Natural killer cell (primary cell): ENCODE measurements at places on chromosomes 16 and 17. TPM values are rescaled to one million over a fixed set of nuclear protein-coding genes. Genes with fewer than 3 reads are reported as not detected.

The KRT13 gene
- not detected for total RNA-seq

The SLFN13 gene
- 182 TPM for total RNA-seq

The CD300E gene
- total RNA-seq = 10.0 TPM

The CCDC200 gene
- total RNA-seq = 0.64 TPM

The LRRC37A gene
- 1.9 TPM for total RNA-seq

The HOXB8 gene
- total RNA-seq = not detected

The RNF227 gene
- 4.7 TPM for total RNA-seq

The SMTNL2 gene
- not detected for total RNA-seq

DNA sequence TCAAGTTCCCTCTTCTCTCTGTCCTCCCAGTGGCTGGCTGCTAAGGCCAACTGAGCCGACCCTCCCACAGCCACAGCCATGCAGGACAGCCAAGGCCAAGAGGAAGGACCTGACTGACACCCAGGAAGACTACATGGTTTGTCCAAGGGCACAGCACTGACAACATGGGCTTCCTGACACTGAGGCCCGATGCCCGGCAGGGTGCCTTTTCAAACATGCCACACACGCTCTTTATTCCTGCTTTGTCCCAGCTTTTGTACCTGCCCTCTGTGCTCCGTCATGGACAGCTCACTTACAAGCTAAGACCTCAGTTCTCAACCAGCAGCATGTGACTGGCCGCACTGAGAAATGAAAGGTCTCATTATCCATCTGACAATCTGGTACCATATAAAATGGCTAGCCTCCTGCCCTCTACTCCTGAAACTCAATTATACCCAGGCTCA is 45.8 kb downstream of the TEX2 start:
- DNase-seq = no peak

DNA sequence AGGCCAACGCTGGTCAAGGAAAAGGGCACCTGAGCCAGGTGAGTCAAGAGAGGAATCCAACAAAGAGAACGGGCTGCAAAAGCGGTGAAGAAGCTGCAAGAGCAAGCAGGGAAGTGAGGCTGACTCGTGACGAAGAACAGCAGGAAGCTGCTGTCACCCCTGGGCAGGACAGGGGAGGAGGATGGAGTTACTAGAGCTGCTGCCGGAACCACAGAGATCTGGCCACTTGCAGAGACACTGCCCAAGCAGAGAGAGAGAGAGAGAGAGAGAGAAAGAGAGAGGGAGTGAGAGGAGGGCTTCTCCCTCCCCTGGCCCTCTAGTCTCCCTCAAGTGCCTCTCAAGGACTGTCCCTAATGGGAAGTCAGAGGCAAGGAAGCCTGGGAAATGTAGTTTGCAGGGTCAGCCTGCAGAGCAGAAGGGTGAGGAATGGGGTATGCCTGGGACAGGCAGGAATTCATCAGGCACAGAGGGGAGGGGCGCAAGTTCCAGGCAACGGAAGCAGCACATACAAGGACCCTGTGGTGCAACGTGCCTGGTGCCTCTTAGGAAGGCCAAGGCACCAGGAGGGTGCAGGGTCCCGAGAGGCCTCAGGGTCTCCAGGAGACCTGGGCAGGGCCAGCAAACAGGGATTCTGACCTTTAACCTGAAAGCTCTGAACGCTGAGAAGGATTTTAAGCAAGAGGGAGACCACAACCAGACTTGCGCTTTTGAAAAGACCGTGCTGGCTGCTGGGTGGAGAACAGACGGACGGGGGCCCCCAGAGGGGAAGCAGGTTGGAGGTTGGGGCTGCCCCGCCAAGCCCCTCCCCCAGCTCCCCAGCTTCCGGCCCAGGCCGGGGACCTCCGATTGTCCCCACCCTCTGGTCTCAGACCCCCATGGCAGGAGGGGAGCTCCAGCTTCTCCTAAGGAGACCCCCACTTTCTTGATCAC is 45.8 kb upstream of the CIBAR2 start:
- no peak for DNase-seq

GRCh38 chr17:74960570-74961342 is 11.8 kb downstream of the HID1 start:
- DNase-seq = peak; percentile 66

DNA sequence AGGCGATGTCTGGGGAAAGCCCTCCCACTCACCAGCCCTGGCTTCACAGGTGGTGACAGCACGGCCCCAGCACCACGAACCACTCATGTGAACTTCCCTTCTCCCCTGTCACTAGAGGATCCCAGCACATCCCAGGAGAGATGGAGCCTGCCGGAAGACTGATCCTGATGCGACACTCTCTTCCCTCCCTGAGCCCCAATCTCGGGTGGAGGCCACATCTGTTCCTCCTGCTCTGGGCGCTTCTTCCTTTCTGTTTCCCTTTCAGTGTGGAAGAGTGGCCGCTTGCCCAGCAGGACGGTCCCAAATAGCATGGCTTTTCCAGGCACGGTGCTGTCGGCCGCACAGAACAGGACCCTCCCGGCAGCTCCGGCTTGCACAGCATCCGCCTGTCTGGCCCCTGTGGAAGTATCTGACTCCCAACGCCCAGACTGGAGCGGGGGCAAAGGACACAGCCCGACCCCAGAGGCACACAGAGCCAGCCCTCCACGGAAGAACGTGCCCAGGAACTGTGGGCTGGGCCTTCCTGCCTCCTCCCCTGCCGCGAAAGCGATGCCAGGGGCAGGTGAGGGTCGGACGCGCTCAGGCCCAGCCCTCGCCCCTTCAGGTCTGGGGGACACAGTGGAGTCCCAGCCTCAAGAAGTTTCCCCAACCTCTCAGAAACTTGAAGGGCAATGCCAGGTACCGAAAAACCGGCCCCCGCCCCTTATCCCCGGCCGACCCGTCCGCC is 37.6 kb downstream of the CBFA2T3 start:
- peak; percentile 26 for DNase-seq

GRCh38 chr16:2238150-2238837 is 2.0 kb downstream of the DNASE1L2 start:
- DNase-seq = no peak

DNA sequence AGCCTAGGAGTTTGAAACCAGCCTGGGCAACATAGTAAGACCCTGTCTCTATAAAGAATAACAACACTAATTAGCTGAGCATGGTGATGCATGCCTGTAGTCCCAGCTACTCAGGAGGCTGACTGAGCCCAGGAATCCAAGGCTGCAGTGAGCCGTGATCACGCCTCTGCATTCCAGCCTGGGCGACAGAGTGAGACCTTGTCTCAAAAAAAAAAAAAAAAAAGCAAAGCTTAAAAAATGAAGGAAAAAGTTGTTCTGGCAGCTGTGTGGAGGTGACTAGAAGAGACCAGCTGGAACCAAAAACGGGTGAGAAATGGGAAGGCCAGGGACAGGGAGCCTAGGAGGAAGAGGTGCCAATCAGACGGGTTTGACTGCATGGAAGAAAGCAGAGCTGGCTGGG is 4.2 kb downstream of the BCL7C start:
- no peak for DNase-seq

DNA sequence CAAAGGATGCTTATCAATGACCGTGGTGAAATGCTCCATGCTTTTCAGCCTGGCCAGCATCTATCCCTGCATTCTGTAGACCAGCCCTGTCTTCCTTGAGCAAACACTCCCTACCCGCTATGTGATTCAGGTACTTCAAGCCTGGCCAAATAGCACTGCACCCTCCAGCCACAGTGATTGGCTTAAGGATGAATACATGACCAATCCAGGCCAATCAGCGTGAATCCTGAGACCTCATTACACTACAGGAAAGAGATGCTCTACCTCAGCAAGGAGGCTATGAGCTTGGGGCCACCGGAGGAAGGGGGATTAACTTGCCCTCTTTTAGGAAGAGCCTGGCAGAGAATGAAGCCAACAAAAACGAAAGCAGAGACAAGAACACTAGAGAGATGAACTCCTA is 162.5 kb downstream of the ZNF423 start:
- no peak for DNase-seq

DNA sequence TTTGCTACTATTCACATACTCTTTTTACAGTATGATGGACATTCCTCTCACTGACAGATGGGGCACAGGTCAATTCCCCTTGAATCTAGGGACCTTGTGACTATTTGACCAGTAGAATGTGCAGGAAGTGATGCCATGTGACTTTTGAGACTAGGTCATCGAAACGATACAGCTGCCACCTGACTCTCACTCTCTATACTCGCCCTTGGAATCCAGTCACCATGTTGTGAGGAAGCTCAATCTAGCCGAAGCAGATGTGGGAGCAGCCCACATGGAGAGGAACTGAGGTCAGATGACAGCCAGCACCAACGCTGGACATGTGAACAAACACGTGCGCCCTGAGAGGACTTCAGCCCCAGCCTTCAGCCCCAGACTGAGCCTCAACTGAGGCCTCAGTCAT is 148.2 kb upstream of the CDC42EP4 start:
- DNase-seq = no peak

- DNase-seq = no peak
Measured at GRCh38 chr16:2715966-2716885, 3.8 kb downstream of the PRSS27 start.

DNA sequence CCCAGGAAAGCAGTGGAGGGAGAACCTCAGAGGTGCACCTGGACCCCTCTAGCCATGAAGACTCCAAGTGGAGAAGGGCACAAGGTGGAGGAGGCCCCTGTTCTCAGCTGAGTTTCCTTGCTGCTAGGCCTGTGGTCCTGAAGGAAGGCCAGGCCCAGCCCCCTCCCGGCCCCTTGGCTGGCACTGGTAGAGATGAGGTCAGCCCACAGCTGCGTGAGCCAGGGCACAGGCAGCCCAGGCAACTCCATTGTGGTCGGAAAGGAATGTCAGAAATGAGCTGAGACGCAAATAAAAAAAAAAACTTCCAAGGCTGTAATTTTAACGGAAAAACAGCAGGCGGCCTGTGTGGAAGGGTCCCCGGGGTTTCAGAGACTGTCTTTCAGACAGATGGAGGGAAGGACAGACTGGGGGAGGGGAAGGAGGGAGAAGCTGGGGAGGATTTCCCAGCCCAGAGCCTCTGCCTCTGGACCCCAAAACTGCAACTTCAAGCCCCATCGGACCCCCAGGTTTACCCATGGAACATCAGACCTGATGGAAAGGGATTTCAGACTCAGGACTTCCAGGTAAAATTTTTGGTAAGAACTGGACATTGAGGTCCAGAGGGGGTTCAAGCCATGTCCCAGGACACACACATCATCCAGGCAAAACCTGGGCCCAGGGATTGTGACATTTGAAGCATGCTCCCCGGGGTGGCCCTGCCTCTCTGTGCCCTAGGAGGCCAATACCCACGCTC is 25.6 kb upstream of the MRPS23 start:
- no peak for DNase-seq

DNA sequence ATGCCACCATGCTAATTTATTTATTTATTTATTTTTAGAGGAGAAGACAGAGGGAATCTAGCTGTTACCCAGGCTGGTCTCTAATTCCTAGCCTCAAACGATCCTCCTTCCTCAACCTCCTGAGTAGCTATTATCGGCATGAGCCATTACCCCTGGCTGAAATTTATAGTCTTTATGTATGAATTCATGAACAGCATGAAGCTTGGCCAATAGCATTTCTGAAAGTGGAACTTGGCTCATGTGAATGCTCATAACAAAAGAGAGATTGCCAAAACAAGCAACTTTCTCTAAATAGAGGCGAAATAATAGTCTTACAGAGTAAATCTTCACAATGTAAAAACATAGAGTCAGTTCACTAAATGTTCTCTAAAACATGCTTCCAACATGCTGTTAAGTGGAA is 30.1 kb upstream of the SMURF2 start:
- no peak for DNase-seq

- DNase-seq = no peak
Measured at GRCh38 chr17:35907691-35908090, 22.9 kb downstream of the RDM1 start.

DNA sequence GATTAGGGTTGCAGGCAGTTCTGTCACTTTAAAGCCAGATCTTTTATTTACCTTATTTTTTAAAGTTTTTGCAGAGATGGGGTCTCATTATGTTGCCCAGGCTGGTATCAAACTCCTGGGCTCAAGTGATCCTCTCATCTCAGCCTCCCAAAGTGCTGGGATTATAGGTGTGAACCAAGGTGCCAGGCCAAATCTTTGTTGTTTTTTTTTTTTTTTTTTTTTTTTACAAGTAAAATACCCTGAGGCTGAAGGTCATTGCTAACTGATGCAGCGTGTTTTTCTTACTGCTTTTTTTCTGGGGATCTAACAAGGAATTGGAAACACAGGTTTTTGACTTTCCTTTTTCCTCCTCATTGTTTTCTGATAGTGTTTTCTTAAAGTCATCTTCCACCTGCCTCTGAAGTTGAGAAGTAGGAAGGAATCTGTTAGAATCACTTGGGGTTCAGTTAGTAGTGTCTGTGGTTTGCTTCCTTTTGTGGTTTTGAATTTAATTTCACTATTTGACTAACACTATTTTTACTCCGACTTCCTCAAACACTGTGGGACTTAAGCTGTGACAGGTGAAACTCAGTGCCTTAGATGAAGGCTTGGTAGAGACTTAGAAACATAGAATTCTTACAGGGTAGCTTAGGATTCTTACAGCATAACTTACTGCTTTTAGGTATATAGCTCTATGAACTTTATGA is 22.2 kb downstream of the CLTC start:
- peak; percentile 58 for DNase-seq

DNA sequence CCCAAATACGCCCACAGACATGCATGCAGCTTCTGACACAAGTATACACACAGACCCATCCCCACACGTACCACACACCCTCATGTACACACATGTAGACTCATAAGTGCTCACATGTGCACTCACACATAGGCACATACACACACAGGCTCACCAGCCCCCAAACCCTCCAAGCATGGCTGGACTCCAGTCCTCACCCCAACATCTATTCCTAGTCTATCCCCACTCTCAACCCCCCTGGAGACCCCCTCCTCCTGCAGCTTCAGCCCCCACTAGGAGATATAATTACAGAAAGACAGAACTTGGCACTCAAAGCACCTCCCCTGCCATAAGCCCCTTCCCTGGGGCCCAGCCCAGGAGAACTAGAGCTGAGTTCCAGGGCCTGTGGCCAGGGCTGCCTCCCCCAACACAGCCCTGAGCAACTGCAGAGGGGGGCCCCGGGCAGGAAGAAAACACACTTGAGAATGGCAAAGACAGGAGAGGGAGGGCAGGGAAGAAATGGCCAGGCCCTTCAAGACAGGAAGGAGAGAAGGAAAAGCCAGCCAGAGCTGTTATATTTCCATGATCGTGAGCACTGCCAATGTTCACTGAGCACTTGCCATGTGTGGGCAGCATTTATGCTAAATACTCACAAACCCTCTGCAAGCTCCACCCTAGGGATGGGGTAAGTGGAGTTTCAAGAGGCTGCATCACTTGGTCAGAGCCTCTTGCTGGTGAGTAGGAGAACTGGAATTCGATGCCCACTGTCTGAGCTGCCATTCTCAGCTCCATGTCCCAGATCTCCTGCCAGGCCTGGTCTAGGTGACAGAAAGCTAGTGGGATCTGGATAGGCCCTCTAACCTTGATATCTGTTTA is 224.5 kb downstream of the ZNF423 start:
- no peak for DNase-seq

GRCh38 chr17:51391982-51392654 is 131.8 kb downstream of the UTP18 start:
- no peak for DNase-seq
